ENCODE measurements at places on chromosomes 5 and 9.

DNA sequence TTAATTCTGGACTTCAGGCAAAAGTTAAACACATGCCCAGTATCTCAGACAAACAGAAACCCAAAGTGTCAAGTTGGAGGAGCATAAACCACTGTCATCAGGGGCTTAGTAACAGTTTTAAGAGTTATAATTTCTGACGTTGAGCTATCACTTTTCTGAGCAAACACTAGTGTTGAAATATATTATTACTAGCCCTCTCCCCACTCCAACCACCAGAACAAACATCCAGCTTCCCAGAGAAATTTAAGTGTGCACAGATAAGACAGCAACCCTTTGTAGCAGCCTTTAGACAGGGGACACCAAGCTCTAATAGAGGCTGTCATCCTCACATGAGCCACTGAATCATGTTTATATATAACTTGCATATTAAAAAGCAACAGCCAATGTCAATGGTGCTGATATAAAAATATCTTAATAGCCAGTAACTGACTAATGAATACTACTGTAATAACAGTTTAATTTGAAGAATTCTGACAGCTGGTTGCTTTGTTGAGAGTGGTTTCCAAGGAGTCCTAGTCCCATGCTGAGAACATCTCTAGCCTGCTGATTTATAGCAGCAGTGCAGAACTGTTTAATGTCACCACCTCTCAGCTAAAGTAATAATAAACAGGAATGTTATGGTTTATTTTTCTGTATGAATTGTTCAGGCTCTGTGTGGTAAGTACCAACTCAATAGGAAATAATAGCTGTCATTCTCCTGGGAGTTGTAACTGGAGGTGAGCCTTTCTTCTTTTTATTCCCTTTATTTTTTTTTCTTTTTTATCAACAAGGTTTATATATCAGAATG, 528.7 kb upstream of the ZNF608 start:
- DNase-seq: no peak

DNA sequence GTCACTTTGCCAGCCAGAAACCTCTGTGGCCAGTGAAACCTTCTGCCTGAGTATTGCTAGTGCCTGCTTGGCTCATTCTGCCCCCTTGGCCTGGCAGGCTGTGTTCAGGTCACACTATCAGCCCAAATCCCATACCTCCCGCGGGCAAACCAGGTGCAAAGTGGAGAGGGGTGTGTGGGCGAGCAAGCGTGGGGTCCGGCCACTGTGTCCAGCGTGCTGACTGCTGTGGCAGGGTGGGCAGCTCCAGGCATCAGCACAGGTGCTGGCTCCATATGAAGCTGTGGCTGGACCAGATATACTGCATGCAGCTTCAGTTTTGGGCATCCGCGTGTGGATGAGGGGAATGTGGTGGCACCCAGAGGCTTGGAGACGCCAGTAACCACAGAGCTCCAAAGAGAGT, 576.5 kb upstream of the EDIL3 start:
- DNase-seq: no peak

GRCh38 chr9:107929443-107929842, 439.9 kb upstream of the KLF4 start:
- no peak for DNase-seq

DNA sequence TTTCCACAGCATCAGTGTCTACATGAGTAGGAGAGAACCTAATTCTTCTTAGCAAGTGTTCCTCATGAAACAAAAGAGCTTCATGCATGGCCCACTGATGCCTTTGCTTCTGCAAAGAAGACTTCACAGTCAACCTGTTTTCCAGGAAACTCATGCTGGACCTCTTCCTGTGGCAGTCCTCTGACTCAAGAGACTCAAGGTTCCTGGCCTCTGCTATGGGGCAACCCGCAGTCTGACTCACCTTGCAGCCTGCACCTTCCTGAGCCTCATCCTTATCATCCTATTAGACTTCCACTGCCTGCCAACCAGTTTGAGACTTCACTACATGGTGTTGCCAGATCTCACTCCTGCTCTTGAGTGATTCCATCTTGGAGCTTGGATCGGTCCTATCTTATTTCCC, 17.6 kb upstream of the AGGF1 start:
- no peak for DNase-seq

GRCh38 chr5:133892306-133892705, 76.1 kb downstream of the C5orf15 start:
- no peak for DNase-seq
